ENCODE measurements at places on chromosomes 16 and 17.

DNA sequence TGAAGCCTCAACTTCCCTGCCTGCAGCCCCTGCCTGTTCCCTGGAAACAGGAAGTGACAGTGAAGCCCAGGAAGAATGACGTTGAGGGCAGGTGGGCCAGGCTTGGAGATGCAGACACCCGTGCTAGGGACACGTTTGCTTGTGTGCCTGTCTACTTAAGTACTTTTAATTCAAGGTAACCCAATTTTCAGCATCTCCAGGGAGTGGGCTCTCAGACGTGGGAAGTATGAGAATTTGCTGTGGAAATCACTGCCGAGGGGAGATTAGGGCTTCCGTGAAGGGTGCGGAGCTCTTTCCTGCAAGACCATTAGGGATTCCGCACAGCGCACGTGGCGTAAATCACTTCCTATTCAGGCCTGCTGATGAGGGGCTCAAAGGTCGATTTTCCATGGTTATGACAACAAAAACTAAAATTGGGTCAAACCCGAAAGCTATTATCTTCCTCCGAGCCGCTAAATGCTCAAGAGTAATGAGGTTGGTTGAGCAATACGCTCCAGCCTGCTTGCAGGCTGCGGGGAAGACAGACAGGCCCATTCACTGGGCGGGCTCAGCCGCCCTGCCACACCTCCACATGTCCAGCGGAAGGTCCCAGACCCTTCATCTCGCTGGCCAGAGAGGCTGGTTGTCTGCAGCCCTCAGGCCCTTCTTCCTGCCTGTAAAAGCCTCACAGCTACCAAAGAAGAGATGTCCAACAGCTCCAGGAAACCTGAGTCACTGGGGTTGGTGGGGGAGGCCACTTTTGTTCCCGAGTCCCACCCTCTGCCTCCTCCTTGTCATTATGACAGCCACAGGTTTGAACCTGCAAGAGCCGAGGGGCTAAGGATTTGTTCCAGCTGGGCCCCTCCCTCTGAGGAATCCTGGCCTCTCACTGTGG, 109.9 kb downstream of the RBFOX3 start:
- DNase-seq: no peak

GRCh38 chr16:69273009-69273408, 38.1 kb upstream of the VPS4A start:
- no peak for DNase-seq

GRCh38 chr16:21053590-21053989, 97.1 kb downstream of the DNAH3 start:
- no peak for DNase-seq

- DNase-seq: no peak
Observed at GRCh38 chr16:55506708-55507107, 2.2 kb upstream of the LPCAT2 start.

DNA sequence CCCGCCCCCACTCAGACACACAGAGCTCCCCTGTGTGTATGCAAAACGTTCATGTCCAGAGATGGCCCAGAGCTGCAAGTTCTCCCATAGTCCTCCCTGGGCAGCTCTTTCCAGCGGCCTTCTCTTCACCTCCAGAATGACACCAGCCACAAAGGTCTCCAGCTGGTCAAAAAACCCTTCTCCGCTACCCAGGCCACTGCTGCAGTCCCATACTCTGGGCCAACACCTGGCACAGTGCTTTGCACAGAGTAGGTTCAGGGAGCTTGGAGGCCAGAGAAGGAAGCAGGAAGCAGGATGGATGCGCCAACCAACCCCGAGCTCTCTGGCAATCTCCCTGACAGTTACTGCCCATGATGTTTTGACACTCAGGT, 1.1 kb upstream of the STAT5B start:
- DNase-seq: no peak

DNA sequence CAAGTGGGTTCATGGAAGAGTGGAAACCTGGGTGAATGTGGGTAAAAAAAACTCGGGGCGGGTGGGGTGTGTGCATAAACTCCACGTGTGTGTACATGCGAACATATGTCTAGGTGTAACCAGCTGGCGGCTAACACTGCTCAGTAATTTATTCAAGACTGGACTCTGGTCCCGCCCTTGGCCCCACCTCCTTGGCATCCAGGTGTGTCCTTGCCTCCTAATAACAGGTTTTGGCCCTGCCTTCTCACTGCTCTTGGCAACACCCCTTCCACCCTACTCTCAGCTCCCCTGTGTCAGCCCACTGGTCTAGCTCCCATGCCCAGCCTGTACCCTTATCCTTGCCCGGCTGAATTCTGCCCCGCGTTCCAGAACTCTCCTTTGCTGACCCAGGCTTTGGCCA, 8.3 kb downstream of the FLII start:
- DNase-seq: peak; percentile 56

DNA sequence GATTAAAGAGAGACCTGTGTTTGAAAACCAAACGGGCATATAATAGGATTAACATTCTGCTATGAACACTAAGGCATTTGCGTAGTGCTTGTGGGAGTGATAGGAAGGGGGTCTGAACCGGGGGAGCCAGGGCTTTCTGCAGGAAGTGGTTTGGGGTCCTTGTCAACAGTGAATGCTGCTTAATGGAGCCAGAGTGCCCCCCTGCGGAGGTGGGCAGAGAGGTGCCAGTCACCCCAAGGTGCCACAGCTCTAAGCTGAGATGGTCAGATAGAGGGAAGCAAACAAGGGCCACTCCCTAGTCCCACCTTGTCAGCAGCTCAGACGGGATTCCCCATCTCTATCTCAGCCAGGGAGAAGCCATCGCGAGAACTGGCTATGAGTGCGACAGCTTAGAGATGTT, 17.7 kb downstream of the NAA60 start:
- no peak for DNase-seq

- no peak for DNase-seq
Observed at GRCh38 chr17:7079581-7080455, at the start of gene CLEC10A. CLEC10A (minus strand) TSS chr17:7080251; CDS start chr17:7078812, 1,439 bp downstream.

DNA sequence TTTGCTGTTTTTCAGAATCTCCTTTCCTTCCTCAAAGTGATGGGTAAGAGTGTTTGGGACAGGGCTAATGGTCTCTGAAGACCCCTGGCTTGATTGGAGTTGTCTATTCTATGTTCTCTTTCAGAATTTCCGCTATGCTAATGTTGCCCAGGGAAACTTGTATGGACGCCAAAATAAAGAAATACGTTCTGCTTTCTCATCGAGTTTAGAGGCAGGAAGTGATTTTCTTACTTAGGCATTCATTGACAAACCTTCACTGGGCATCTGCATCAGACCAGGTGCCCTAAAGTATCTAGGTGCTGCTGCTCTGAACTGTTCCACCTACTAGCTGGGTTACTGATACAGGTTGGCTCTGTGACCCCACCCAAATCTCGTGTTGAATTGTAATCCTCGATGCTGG, 787.9 kb upstream of the EEF2KMT start:
- DNase-seq: no peak

- no peak for DNase-seq
Observed at GRCh38 chr17:6555331-6556120, 829 bp downstream of the PITPNM3 start.

DNA sequence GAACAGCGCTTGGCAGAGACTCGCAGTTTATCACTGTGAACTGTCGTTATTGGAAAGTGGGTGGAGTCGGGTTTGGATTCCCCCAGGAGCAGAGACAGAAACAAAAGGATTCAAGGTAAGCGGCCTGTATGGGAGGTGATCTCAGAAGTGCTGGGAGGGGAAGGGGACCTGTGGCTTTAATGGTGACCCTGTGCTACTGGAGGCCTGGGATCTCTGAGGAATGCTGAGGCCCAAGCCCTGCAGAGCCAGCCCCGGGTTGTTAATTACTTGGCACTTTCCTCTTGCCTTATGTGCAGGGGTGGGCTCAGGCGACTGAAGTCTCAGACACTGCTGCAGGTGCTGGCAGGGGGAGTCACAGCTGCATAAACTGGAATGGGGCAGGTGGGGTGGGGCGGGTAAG, 27.4 kb downstream of the IRF8 start:
- DNase-seq: no peak

DNA sequence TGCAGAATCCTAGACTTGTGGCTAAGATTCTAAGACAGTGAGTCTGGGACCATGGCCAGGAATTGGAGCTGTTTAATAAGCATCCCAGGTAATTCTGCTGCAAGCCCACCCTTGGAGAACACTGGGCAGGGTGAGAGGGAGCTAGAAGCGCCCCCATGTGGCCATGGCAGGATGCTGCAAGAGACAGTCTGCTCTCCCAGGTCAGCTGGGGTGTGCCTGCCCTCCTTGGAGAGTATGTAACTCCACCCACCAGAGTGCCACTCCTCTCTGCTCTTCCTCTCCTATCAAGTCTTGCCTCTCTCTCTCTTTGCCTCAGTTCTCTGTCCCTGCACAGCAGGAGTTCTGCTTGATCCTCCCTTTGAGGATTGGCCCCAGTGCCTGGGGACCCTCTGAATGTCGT, 14.9 kb downstream of the RCVRN start:
- no peak for DNase-seq

DNA sequence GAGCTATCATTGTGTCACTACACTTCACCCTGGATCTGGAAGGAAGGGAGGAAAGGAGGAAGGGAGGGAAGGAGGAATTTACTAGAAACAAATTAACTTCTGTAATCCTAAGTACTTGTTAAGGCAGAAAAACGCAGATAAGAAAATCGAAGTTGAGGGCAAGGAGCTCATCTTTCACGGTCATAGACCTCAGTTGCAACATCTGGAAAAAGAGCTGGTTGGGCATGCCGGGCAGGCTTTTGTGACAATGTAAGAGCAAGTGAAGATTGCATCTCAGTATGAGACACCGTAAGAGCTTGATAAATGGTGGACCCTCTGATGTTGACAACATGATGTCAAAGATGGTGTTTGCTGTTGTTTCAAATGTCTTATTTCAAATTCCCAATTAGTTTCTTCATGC, 721.5 kb downstream of the MAF start:
- no peak for DNase-seq

DNA sequence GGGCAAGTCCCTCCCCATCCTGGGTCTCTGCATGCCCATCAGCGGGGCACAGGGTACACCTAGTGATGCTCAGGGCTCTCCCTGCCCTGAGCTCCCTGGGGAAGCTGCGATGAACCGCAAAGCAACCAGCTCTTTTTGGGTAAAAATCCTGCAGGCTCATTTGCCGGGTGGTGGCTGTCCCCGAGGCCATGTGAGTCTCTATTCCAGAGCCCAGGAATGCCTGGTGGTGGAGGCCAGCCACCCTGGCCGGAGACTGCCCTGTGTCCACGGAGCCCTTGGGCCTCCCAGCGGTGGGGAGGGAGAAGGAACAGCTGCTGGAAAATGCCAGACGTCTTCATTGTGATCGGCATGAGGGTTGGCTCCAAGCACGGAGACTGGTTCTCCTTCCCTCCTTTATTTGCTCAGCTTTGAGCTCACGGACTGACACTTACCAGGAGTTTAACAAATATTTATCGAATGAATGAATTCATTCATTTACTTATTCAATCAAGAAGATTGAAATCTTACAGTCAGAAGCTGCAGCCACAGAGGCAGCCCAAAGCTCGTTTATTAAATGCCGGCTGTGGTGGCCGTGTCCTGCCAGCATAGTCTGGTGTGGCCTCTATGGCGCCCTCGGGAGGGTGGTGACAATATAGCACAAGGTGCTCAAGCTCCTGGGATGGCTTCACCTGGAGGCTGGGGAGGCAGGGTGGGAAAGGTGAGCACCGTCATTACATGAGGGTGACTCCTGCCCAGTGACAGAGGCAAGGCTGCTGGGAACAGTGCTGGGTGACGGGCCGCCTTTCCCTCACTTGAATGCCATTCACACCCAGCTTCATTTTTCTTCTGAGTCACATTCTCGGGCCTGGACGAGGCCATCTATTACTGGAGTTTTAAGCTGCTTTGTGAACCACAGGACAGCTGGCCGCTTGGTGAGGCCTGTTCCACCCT, 31.1 kb upstream of the JPH3 start:
- no peak for DNase-seq

DNA sequence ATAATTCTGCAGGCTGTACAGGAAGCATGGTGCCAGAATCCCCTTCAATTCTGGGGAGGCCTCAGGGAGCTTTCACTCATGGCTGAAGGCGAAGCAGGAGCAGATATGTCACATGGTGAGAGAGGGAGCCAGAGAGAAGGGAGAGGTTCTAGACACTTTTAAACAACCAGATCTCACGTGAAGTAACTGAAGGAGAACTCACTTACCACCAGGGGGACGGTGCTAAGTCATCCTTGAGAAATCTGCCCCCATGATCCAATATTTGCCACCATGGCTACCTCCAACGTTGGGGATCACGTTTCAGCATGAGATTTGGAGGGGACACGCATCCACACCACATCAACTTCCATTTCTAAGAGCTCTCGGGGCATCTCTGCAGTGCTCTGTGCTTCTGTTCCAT, 37.4 kb upstream of the GNA13 start:
- no peak for DNase-seq

GRCh38 chr16:68710211-68710610, 26.9 kb upstream of the CDH1 start:
- no peak for DNase-seq

DNA sequence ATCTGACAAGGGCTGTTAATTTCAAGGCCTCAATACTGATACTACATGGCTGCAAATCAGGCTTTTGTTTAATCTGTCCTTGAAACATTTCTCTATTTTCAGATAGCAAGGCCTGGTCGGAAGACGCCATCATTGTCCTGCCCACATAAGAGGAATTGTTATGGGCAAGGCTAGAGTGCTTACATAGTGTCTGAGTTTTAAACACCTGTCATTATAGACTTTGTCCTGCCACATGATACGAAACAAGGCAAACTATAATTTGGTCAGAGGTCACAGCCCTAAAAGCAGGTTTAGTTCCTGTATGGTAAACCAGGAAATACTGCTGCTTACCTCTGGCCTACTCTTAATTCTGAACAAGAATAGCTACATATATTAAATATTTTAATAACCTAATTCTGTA, 104.4 kb downstream of the SSH2 start:
- no peak for DNase-seq

GRCh38 chr16:27670071-27670810, 120.3 kb downstream of the KATNIP start:
- no peak for DNase-seq

GRCh38 chr16:57235128-57236021, 9.7 kb upstream of the ARL2BP start:
- peak; percentile 93 for DNase-seq

- DNase-seq: no peak
Observed at GRCh38 chr16:31009894-31010584, 399 bp downstream of the STX1B start.

DNA sequence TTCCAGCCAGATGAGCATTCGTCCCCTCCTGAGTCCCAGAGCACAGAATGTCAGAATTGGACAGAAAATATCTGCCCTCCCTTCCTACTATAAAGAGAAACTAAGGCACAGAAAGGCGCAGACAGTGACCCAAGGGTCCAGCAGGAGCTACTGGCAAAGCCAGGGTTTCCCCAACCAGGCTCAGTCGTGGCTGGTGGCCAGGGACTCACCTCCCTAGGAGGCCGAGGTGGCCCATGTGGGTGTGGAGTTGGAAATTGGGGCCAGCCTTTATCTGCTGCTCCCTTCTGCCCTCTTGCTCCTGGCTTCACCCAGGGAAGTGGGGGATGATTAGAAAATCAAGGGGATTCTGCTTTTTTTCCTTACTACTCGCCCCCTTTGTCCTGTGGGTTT, 1.1 kb downstream of the DRC7 start:
- no peak for DNase-seq

Measured in NCI-H1105 treated with DMSO at 0.1 percent for 48 hours (cell line).